Epithelial cell of esophagus (primary cell): ENCODE measurements at places on chromosomes 1 and 21.

DNA sequence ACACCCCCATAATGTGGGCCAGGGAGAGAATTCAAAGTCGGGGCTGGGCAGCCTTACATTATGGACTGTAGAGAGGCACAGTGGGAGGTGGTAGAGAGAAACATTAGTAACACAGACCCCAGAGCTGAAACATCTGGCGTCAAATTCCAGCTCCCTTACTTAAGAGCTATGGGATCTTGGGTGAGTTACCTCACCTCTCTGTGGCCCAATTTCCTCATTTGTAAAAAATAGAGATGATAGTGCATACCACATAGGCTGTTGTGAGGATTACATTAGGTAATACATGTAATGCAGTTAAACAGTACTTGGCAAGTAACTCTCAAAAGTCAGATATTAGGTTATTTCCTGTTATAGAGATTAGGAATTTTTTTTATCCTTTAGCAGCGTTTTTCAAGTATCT, 160.5 kb upstream of the KIAA0040 start:
- no peak for DNase-seq

DNA sequence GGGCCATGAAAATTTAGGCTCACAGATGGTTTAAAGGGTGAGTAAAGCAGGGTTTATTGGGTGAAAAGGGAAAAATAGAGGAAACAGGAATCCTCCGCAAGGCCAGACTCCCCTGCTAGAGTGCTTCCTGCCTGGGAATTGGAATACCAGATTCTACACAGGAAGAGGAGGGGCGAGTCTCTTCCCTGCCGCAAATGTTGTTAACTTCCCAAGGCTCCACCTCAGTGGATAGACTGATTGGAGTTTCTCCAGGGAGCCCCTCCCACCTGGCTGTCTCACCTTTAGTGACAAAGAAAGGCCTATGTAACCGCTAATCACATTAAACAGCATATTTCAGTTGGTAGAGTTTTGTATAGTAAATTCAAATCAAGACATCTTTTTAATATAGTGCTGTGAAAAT, 1450.1 kb downstream of the KCNT2 start:
- DNase-seq: no peak

GRCh38 chr1:235286667-235287066, 41.3 kb downstream of the ARID4B start:
- DNase-seq: peak; percentile 13

GRCh38 chr1:43286115-43286514, 734 bp upstream of the C1orf210 start:
- no peak for DNase-seq

GRCh38 chr1:66563094-66563800, 29.3 kb downstream of the SGIP1 start:
- DNase-seq: peak; percentile 63

DNA sequence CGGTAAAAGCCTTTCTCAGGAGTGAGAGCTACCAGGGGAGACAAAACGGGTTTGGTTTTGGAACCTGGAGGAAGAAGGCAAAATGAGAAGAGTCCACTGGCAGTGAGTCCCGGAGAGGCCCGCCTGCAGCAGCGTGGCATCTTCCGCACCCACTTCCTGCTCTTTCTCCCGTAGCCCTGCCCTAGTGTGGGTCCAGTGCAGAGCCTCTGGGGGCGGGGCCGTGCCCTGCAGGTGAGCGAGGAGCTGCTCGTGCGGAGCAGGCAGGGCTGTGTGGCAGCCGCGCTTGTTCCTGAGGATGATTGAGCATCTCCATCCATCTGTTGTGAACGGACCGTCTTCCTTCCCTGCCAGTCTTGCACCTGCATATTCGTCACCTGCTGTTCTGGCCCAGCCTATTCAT, 66.5 kb downstream of the PEX14 start:
- no peak for DNase-seq

GRCh38 chr1:212532469-212533147, 76.0 kb upstream of the ATF3 start:
- DNase-seq: no peak

DNA sequence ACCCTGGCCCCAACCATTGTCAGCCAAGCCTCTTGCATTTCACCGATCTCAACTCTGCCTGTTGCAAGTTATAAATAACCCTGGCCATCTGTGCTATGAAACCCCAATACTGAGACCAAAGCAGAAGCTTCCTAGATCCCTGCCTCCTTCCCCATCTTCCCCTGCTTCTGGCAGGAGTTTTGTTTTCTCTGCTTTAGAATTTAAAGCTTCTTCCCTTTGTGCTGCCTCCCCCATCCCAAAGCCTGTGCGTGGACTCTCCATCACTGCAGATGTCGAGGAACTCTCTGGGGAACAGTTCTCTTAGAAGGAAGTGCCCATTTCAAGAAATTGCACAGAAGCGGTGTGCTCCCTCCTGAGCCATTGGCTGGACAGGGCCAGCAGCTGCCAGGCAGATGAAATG, 17.4 kb upstream of the MYOG start:
- no peak for DNase-seq

GRCh38 chr1:110880708-110881374, 7.9 kb downstream of the CD53 start:
- DNase-seq: peak; percentile 63

DNA sequence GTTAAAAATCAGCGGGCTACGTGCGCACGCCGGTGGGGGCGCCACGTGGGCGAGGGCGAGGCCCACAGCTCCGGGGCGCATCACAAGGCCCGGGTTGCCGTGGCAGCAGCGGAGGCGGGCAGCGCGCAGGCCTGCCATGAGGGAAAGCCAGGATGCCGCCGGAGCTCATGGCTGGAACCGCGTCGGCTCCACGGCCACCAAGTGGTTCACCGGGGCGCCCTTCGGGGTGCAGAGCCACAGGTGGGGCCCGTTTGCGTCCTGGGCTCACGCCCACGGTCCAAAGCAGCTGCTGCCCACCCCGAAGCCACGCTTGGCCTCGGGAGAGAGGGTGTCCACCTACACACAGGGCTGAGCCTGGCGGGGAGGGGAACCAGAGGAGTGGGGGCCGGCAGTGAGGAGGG, 4.9 kb upstream of the TTC22 start:
- DNase-seq: no peak

- no peak for DNase-seq
These were observed 71.4 kb downstream of the CCDC18 start for GRCh38 chr1:93251966-93252365.

DNA sequence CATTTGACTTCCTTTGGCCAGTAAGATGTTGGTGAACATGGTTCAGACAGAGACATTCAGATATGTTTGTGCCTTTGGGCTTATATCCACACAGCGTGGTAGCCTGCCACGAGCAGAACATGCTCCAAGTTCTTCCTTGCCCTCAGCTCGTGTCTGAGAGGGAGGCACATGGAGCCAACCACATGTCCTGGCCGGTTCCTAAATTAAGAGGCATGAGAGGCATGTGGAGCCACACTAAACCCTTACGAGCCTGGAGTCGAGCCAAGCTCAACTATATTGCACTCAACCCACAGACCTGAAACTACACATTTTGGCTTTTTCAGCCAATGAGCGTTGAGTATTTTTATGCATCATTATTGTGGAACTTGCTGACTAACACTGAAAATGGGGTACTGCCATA, 133.7 kb upstream of the KCNK1 start:
- DNase-seq: no peak

- DNase-seq: peak; percentile 32
These were observed 23.8 kb downstream of the CLIC4 start for GRCh38 chr1:24768873-24769605.

DNA sequence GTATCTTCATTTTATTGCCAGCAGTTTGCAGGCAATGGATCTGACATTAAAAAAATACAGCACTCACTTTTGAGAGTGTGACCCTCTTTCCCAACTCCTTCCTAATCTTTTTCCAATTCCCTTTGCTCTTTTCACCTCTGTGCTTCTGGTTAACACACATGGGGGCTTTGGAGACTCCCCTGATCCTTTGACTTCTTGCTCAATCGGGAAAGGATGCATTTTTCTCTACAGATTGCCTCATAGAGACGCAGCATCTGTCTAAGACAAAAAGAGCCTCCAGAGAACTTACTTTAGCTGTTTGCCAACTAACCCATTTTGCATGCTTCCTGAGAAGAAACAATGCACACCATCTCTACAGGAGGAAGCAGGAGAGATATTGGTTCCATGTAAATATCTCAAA, 378.3 kb downstream of the PBX1 start:
- DNase-seq: no peak

DNA sequence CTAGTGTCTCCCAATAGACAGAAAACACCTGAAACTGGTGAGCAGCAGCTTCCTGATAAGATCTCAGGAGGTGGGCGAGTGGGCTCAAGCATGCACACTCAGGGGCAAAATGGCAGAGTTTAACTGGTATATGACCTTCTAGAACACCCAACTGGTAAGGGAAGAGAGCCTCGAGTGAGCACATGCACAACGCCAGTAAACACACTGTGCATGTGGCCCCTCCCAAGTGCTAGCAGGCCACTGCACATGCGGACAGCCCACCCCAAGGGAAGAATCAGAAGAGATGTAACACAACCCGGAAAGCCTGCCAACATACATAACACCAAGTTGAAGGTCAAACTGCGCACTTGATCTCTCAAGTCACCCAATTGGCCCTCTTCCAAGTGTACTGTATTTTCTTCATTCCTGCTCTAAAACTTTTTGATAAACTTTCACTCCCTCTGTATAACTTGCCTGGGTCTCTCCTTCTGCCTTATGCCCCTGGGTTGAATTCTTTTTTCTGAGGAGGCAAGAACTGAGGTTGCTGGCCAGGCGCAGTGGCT, 138.2 kb downstream of the GLUL start:
- DNase-seq: no peak

DNA sequence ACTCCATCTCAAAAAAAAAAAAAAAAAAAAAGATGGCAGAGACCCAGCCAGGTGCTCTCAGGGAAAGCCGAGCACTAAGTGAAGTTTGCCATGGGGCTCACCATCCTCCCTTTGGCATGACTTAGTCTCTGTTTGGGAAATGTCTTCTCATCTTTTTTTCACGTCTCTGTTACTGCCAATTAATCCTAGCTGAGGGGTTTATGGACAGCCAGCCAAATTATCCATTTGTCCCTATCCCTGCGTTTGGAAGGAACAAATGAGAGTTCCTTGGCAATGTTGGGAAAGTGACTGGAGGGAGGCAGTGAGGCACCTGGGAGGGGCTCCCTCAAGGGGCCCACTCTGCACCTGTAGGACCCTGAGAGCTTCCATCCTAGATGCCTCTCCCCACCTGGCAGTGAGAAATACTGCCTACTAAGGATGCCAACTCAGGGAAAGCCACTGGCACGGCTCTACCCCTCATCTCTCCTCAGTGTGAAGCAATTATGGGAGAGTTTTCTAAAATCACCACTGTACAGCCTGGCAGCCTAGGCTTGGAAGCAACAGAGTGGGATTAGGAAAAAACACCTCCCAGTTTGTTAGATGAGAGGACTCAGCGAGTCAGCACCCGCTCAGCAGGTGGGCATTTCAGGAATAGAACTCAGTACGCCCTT, 19.8 kb upstream of the SLC2A7 start:
- DNase-seq: no peak

DNA sequence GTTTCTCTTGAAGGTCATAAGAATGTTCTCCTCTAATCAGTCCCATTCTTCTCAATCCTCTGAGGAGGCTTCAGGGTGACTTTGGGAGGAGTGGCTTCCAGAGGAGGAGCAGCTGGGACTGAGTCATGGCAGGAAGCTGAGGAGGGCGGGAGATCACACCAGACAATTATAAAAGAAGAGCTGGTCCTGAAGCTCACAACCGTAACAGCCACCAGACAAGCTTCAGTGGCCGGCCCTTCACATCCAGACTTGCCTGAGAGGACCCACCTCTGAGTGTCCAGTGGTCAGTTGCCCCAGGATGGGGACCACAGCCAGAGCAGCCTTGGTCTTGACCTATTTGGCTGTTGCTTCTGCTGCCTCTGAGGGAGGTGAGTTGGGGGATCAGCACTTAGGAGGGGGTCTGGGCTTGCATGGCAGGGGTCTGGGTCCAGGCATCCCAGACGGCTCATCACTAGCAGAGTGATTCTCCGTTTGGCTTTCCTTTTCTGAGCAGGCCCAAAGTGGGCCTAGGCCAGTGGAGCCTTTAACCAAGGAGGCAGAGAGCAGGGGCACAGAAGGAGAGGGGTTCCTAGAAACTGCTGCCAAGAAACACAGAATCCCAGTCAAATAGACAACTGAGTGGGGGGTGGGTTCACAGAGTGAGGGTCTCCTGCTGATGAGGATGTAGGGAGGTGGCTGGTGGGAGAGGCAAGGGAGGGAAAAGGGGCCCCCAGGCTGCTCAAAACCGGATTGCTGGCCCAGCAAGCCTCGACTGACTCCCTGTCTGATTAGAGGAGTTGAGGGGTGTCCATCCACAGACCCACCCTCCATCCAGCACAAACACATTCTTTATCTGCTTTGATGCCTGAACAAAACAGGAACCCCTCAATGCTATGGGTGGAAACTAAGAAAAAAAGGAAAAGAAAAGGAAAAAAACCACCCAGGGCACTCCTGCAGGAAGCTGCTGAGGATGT, at the start of gene ECM1:
TSS of gene ECM1 (plus strand) at position 198 of the 953 bp plus-strand sequence. CDS start at position 299, 101 bp downstream.
- peak; percentile 83 for DNase-seq

DNA sequence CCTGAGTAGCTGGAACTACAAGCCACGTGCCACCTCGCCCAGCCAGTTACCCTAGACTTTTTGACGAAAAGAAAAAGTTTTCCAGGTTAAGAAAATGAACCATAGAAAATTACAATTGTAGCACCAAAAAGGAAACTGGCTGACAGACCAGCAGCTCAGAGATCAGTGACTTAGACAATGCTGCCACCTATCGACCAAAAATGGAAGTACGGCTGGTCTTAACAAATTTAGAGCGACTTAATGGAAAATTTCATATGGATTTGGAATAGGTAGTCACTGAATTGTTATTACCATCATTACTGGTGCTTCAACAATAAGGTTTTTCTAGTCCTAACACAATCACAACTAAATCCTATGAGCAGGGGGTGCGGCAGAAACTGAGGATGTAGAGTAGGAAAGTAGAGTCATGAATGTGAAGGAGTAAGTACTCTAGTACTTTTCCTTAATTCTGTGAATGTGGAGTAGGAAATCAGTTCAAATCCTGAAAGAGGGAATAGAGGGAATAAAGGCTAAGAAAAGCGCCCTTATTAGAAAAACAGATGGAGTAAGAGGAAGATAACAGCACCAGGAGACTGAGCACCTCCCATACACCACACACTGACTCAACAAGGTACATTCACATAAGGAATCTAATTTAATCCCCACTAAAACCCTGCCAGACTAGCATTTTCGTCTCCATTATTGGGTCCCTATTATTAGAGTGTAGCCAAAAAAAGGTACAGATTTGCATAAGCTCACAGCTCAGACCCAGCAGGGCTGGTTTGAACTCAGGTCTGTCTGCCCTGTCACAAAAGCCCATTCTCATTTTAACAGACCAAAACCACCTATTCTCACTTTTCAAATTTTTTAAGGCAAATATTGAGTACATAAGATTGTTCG, 37.9 kb upstream of the MGST3 start:
- peak; percentile 74 for DNase-seq

GRCh38 chr21:41741253-41742072, 25.4 kb downstream of the RIPK4 start:
- no peak for DNase-seq
